Effector CD8-positive, alpha-beta T cell (primary cell): ENCODE measurements at places on chromosomes 4 and X.
A peak's percentile ranks its signal among the peaks of the same experiment; 100 is the strongest.

DNA sequence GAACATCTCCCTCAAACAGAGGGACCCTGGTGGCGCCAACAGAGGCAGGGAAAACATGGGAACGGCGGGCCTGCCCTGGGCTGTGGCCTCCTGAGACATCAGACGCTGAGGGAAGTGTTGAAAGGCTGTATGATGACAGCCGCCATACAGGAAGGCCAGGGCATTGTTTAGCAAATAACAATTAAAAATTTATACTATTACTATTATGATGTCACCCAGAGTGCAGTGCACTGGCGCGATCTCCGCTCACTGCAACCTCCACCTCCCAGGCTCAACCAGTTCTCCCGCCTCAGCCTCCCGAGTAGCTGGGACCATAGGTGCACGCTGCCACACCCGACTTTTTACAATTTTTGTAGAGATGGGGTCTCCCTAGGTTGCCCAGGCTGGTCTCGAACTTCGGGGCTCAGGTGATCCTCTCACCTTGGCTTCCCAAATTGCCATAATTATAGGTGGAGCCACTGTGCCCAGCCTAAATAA lies 54.6 kb downstream of the CPZ start:
- DNase-seq: no peak

DNA sequence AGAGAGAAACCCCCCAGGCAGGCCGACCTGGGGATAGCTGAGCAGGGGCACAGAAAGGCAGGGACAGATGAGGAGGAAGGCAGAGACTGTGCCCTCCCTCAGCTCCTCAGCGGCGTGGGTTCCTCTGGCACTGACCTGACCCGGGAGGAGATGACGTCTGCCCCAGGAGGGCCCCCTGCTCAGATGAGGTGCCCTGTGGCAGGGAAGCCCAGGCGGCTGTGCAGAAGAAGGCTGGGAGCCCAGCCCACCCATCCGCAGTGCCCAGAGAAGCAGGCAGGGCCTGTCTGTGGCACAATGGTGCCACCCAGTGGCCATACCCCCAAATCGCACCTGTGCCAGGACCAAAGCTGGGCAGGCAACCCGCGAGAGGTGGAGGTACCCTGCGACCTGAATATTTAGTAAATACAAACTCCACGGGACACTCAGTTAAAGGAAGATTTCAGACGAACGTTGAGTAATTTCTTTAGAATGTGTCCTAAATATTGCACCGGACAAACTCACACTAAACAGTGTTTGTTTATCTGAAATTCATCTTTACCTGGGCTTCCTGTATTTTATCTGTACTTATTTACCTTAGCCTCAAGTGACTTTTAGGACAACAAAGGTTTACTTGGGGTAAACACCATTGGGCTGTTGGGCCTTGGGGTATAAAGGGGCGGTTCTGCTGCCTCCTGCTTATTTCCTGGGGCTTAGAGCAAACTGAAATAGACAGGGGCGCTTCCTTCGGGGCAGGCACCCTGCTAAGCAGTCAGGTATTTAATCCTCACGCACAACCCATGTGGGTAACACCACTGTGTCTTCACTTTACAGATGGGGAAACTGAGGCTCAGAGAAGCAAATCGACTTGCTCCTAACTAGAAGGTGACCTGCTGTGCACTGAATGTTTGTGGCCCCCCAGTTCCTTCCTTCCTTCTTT lies 46.5 kb upstream of the HMX1 start:
- DNase-seq: peak; percentile 32

- DNase-seq: no peak
Observed at GRCh38 chrX:53188763-53189162, 36.2 kb downstream of the KDM5C start.

DNA sequence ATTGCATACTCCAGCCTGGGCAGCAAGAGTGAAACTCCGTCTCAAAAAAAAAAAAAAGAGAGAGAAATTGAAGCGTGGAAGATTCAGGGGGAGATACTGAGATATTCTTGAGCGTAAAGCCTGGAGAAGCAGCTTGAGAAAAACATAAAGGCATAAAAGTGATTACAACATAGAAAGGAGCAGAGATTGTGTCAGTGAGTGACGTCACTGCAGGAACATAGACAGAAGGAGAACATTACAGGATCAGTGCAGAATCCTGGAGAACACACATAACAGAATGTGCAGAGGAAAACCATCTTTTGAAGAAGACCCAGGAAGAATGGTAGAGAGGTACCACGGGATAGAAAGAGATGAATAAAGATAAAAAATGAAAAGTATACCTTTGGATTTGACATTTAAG lies 147.0 kb downstream of the APBB2 start:
- no peak for DNase-seq

- no peak for DNase-seq
Observed at GRCh38 chr4:52659001-52659721, at the start of gene USP46. TSS of gene USP46 (minus strand) at chr4:52659301. CDS start at chr4:52659150, 151 bp downstream.

GRCh38 chr4:163113921-163114713 lies 52.6 kb downstream of the NAF1 start:
- DNase-seq: no peak

DNA sequence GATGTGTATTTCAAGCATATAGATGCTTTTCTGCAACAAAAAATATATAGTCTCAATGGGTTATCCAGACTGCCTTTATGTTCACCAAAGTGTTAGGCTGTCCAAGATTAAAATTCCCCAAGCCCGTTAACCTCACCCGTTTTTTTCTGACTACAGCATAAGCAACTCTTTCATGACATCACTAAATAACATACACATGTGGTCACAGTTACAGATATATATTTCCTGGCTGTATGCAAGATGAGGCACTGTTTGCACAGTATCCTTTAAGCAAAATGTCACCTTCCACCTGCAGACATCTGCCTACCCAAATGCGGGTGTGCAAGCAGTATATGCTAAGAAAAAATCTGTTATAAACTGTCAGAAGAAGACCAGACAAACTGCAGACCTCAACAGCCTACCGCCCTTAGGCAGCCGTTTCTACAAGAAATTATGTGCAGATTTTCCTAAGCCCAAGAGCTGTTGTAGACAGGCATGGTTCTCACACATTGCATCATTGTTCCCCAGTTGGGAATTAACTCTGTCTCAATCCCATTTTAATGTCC lies 183.1 kb upstream of the MXRA5 start:
- DNase-seq: no peak

DNA sequence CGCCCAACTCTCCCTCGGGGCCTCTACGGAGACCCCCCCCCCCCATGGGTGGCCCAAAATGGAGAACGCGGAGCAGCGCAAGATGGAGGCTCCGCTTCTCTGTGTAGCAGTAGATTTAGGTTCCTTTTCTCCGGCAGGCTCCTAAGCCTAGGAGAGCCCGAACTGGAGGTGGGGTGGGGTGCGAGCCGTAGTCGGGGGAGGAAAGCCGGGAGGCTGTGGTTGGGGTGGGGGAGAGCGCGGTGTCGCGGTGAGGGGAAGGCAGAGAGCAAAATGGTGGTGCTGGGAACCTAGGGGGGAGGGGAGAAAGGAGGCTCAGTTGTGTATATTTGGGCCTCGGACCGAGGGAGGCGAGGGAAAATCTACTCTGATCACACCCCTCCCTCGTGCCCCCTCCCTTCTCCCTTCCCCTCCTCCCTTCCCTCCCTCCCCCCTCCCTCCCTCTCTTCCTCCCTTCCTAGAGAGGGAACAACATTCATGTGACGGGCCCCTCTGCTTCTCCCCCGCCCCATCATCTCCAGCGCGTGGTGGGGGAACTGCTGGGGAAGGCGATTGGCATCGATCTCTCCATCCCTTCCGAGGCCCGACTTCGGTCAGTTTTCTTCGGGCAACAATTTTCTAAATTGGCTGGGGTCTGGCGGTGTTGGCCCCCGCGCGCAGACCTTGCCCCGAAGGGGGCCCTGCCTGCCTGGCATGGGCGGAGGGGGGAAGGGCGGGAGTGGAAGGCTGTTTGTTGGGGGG lies at the start of gene STAG2:
STAG2 (plus strand) TSS at position 439 of the 738 bp plus-strand sequence. CDS start 60,922 bp downstream, outside the sequence.
- peak; percentile 41 for DNase-seq
